ENCODE measurements at places on chromosomes 6 and 20.

GRCh38 chr6:104862456-104862855 lies 2.7 kb upstream of the HACE1 start:
- no peak for DNase-seq

- no peak for DNase-seq
These were observed 106.0 kb upstream of the CST7 start for GRCh38 chr20:24842918-24843715.

DNA sequence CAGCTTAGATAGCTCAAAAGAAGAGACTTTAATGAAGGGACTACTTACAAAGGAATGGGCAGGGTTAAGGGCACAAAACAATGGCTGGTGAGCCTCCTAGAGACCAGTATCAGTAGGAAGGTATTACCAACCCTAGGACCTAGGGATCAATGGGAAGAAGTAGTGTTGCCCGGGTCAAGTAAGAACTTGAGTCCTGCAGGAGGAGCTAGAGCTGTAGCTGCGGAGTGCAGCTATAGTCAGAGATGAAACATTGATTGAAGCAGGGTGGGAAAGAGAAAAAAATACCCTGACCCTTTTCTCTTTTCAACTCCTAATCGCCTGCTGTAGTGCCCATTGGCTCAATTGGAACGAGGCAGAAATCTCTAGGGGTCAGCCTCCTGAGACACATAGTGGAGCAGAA lies 144.0 kb downstream of the FLRT3 start:
- no peak for DNase-seq

DNA sequence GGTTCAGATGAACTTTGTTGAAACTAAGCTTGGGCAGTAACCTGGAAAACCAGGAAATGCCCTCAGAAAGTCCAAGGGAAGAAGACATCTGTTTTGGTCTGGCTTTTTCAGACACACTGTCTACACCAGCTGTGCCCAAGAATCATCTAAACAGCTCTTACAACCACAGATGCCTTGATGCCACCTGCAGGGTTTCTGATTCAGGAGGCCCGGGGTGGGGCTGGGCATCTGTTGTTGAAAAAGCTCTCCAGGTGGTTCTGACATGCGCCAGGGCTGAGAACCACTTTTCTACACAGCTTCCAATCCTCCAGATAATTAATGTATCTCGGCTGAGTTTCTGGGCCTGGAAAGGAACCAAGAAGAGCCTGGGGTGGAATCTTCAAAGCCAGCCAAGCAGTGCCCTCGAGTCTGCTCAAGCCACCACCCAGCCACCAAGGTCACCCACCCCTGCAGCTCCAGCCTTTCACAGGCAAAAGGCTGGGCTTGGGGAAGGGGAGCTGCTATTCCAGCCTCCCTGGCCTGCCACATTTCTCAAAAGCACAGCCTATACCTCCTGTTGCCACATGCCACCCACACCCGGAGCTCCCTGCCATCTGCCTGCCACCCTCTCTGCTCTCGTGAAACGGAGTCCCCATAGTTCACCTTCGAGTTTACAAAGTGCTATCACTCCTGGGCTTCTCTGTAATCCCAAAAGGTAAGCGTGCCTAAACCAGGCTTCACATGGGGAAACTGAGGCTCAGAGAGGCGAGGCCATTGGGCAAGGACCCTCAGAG lies 9.4 kb downstream of the MDGA1 start:
- DNase-seq, result no peak

DNA sequence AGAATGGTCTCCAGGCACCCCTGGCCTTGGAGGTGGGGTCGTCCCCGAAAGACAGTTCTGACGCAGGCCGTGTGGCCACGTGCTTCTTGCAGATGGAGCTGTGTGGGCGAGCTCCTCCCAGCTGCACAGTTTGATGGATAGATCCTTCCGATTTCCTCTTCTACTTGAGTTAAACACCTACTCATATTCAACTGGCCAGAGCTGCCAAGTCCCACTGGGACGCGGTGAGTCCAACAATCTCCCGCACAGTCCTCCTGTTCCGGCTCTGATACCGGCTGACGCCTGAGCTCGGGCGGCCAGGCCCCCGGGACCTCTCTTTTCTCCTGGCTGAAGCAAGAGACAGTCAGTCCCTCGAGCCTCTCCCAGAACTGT lies 57.9 kb upstream of the DACT2 start:
- DNase-seq, result no peak
